ENCODE measurements at places on chromosomes 5 and 9.

DNA sequence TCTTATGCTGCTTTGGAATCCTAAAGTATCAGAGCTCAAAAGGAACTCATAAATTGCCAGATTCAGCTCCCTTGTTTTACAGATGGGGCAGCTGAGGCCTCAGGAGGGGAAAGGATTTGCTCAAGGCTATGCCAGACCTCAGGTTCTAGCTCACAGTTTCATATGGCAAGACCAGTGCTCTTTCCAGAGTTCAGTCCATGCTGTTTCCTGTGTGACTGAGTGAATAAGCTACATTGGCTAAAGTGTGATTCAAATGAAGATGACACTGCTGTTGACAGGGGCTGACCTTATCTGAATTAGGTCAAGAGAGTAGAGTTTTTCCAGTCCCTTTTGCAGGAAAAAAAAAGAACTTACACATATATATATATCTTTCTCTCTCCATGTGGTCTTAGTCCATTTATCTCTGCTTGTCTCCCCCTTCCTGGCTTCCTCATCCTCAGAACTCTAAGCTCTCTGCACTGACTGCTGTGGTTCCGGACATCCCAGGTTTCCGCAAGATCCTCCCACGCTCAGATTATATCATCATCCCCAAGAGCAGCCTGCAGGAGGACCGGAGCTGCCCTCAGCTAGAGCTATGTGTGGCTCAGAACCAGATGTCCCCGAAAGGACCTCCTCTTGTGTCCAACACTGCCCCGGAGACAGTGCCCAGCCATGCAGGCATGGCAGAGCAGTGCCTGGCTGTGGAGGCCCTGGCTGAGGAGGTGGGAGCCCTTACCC lies 9.3 kb downstream of the HMGXB3 start:
- no peak for DNase-seq

GRCh38 chr5:42824347-42824976 lies 12.8 kb upstream of the SELENOP start:
- DNase-seq: no peak

DNA sequence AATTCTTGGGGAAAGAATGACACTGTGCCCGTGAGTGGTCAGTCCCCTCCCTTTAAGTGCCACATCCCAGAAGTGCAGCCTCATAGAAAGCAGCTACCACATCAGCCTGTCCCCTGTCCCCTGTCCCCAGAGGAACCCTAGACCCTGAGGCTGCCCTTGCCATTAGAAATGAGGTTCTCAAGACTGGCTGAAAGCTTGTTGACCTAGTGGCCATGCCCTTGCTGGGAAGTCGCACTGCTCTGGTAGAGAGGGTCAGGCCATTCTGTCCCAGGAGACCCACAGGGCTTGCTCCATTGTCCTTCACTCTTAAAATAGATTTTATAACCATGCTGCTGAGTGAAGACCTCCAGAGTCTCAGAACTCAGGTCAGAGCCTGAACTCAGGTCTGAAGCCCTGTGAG lies 184.5 kb downstream of the RGS3 start:
- DNase-seq: no peak

GRCh38 chr5:80959138-80959537 lies 1.0 kb upstream of the RASGRF2 start:
- no peak for DNase-seq

GRCh38 chr5:37847978-37848425 lies 8.2 kb upstream of the GDNF start:
- DNase-seq: no peak

GRCh38 chr9:128406848-128407391 lies 13.7 kb upstream of the CERCAM start:
- no peak for DNase-seq

GRCh38 chr9:37374892-37375291 lies 47.6 kb upstream of the GRHPR start:
- no peak for DNase-seq

GRCh38 chr9:4674783-4675182 lies 4.6 kb upstream of the CDC37L1 start:
- DNase-seq: no peak

DNA sequence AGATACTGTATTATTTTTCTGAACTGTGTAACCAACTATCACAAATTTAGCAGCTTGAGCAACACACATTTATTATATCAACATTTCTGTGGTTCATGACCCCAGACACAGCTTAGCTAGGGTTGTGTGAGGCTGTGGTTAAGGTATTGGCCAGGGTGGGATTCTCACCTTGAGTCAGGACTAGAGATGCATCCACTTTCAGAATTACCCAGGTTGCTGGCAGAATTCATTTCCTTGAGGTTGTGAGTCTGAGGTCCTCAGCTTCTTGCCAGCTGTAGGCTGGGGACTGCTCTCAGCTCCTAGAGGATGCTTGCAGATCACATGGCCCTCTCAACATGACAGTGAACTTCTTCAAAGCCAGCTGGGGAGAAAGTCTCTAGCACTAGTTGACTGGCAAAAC lies 122.5 kb upstream of the RASGRF2 start:
- no peak for DNase-seq

- no peak for DNase-seq
Measured at GRCh38 chr5:59198365-59198764, 615.5 kb downstream of the RAB3C start.

- DNase-seq: no peak
Measured at GRCh38 chr5:126531543-126532120, 63.4 kb downstream of the ALDH7A1 start.

DNA sequence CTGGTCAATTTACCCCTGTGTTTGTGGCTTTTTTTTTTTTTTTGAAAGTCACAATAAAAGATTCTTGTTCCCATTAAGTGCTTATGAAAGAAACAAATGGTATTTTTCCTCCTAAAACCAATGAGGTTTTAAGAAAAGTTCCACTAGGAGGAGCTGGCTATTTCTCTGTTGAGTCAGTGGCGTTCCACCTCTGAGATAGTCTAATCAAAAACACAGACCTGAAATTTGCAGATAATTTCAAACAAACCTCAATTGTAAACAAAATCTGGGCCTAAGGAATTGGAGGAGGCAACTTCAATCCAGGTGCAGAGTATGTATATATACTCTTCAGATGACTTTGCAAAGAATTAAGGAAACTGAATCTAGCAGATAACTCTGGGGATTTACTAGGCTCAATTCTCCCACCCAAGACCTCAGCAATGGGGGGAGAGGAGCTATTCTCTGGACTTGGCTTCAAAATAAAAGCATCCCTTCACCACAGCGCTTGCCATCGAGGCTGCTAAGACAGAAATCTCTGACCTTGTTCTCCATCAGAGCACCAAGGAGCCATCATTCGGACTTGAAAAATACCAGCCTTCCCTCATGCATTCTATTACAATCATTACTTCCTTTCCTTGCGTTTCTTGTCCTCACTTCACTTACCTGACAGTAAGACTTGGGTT lies 52.4 kb downstream of the FANCC start:
- DNase-seq: no peak

- DNase-seq: no peak
Measured at GRCh38 chr5:35067985-35068384, 20.2 kb upstream of the AGXT2 start.

GRCh38 chr5:105504-106070 lies 13.6 kb downstream of the PLEKHG4B start:
- no peak for DNase-seq

GRCh38 chr5:67451640-67452279 lies 255.2 kb upstream of the CD180 start:
- no peak for DNase-seq

- no peak for DNase-seq
Measured at GRCh38 chr9:134688661-134689320, 47.2 kb downstream of the COL5A1 start.

DNA sequence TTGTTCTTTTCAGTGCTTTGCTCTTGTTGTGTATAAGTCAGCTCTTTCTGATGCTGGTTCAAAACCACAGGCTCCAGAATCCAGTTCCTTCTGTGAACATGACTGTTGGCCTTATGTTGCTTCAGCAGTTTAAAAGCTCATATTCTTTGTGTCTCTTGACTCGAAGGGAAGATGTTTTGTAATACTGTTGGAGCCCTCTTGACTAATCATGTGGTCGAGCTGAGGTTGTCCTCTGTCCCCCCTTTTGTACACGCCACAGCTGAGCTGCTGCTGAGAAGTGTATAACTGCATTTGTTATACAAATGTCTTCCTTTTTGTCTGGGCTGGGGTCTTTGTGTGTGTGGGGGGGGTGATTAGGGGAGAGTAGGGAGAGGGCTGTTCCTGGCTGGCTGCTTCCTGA lies 35.8 kb downstream of the SLC36A1 start:
- DNase-seq: no peak

GRCh38 chr5:98564836-98565235 lies 208.6 kb upstream of the RGMB start:
- DNase-seq: no peak

DNA sequence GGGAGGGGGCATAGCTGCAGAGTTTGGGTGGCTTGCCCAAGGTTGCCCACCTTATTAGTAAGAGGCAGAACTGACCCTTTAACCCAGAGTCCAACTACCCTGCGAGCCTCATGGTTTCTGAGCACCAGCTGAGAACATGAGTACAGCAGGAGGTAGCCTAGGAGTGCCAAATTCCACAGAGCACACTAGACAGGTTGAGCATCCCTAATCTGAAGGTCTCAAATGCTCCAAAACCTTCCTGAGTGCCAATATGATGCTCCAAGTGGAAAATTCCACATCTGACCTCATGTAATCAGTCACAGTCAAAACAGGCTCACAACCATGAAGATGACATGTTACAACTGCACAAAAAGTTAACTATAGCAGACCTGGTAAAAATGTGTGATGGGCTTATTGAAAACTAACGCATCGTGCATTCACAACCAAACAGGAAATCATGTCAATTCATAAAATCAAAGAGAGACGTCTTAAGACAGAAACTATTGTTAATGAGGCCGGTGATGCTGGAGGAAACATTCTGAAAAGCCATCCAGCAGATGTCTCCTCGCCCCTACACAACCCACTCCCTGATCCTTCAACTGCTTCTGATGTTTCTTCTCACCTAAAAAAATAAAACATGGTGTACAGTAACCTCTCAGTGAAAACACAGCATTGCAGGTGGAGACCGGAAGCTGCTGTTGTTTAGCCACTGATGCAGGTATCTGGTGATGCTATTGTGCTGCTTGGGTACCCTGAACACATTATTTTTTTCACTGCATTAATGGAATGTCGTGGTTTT lies 25.0 kb downstream of the PTCH1 start:
- DNase-seq: no peak

- DNase-seq: no peak
Measured at GRCh38 chr5:5178136-5178535, 38.0 kb downstream of the ADAMTS16 start.

DNA sequence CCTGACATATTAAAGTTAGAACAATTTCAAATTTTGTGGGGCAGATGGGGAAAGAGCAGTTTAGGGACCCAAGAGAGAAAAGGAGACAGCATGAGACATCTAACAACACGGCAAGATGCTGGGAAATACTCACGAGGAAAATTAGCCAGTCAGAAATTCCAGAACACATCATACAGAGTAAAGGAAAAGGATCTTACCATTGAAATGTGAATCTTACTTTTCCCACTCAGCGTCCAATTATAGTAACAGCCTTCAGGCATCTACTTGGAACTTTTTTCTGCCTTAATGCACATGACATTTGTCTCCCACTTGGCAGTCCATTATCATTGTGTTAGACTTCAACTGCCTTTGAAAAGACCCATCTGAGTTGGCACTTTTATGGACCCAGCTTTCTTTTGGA lies 189.7 kb upstream of the SLC27A6 start:
- DNase-seq: no peak

- DNase-seq: no peak
Measured at GRCh38 chr5:26148569-26149107, 889.7 kb downstream of the CDH9 start.

Measured in activated CD8-positive, alpha-beta memory T cell treated with anti-CD3 and anti-CD28 coated beads for 1 hour (primary cell).